Skin of body (tissue), 3 donors: ENCODE measurements at places on chromosomes 2 and 18. TPM values are rescaled to one million over a fixed set of nuclear protein-coding genes. Genes with fewer than 3 reads are reported as not detected.

Gene POTEC
- total RNA-seq = not detected

DNA sequence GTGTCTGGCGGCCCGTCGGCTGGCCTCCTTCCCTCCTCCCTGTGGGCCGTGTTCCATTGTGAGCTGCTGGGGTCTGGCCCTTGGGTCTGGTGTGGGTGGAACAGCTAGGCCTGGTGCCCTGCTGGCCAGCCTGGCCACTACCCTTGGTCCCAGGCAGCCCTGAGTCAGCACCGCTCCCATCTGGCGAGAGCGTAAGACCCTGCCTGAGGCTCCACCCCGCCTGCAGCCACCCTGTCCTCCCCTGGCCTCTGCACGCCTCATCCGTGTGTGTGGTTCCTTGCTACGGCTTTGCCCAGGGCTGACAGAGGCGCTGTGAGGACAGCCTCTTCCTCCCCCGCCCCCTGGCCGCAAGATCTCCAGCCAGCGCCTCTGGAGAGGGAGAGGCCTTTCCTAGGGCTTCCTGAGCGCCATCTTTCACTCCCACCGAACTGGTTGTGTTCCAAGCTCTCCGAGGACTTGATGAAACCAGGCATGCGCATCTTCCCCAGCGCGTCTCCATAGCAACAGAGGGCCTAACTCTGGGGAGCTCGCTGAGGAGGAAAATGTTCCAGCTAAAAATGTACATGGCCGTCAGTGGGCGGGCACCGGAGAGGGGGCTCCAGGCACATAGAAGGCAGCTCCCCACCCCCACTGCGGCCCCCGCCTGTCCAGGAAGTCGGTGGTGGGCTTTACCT, 83.0 kb downstream of the STPG4 start:
- peak; percentile 55 for DNase-seq

Gene TMEM198
- total RNA-seq = 0.99 TPM

Gene ICOS
- total RNA-seq = 0.49 TPM

DNA sequence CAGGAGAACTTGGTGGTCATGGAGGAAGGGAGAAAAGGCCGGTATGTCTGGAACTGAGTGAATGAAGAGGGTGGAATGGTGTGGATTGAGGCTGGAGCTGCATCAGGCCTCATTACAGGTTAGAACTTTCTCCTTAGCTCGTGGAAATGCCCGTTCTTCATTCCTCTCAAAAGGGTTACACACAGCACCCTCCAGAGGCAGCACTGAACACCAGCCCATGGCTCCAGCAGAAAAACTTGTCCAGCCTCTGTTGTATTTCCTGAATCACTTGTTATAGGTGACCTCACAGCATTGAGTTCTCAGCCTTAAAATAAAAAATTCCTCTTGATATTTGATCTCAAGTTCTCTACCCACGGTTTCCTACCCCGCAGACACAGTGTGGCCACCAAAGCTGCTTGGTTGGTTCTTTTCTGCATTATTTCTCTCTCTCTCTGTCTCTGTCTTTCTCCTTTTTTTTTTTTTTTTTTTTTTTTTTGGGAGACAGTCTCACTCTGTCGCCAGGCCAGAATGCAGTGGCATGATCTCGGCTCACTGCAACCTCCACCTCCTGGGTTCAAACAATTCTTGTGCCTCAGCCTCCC, 89.6 kb downstream of the ITGB1BP1 start:
- DNase-seq = peak; percentile 51

- no peak for DNase-seq
These were observed 24.0 kb upstream of the CTIF start for GRCh38 chr18:48514786-48515185.

DNA sequence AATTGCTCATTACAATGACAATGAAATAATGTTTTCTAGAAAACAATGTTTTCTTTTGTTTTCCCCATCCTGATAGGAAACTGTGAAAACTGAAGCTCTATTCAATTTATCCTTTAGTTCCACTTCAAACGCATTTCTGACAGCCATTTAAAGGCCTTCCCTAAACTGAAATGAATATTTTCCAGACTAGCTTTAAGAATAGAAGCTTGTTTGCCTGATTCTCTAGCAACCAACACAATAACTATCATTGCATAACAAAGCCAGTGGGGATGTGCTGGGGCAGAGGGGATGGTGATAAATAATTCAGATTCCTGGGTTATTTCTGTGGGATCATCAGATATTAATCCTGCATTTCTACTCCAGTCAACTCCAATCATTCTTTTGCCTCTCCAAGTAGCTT, 427.1 kb downstream of the RND3 start:
- peak; percentile 46 for DNase-seq

DNA sequence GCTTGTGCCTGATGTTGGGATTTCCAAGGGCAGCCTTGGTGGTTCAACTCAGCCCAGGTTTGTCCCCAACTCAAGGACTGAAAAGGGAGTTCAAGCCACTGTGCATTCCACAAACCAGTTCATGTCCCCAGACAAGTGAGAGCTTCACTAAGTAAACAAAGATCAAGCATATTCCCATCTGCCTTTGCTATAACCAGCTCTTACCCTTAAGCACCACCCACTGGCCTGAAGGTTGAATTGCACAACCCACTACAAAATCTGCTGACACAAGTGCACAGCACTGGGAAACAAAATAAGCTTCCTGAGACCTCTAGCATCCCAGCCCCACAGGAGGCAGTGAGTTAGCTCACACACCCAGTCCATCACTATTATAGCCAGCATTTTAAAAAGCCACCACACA, 516.7 kb downstream of the NR4A2 start:
- no peak for DNase-seq

Gene LINC00305
- not detected for total RNA-seq

GRCh38 chr2:147173189-147173581, 671.6 kb upstream of the ACVR2A start:
- no peak for DNase-seq

Gene ATOH8
- 5.2 TPM for total RNA-seq

Gene RAX
- total RNA-seq = 0.39 TPM

Gene CCDC85A
- 3.6 TPM for total RNA-seq

DNA sequence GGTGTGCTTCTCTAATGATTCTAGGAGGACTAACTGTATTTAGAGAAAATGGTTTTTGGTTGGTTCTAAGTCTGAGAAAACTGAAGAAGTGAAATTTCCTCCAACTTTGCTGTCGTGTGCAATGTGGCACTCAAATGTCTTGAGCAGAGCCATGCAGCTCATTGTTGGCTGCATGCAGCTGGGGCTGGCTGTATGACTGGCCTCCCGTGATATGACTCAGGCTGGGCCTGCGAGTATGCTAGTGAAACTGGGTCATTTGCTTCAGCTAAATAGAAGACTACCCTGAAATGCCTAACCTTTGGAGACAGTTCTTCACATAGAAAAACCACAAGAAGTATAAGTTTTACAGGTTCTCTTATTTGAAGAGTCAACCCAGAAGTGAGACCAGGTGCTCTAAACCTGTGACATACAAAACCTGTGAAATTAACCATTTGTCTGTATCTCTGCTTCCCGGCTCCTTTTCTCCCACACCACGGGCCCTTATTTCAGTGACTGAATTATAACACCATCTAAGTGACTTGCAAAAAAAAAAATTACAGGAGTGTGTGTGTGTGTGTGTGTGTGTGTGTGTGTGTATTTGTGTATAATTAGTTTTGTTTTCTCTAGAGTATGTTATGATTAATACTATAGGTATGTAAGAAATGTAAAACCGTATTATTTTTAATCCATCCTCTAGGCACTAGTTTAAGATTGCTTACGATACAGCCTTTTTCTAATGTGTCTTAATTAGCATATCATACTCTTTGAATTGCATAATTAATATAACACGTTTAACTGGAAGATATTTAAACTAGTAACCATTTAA, 15.9 kb downstream of the POLI start:
- DNase-seq = no peak

DNA sequence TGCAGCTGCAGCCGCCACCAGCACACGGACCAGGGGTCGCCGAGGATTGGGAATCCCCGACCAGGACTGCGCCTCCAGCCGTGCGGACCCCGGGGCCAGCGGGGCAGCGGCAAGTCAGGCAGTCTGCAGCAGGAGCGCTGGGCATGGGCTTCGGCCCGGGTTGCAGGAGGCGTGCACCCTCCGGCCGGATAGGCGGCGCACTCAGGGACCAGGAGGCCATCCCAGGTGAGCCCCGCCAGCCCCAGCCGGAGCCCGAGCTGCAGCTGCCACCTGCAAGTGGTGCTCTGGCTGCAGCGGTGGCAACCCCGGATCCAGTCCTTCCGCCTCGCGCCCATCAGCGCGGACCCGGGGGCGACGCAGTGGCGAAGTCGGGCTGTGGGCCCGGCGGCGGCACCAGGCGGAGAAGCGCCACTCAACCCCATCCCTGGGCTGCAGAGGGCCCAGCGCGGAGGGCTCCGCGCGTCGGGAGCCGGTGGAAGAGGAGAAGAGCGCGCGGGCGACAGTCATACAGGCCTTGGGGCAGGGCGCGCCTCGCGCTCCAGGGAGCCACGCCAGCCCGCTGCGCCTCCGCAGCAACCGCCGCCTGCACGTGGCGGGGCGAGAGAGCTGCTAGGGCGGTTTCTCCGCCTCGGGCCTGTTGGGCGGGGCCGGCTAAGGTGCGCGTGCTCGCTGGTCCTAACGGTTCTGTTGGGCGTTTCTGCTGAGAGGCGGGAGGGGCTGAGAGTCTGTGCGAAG, 73.8 kb downstream of the RPIA start:
- DNase-seq = no peak

GRCh38 chr2:239013678-239013976, 165.7 kb downstream of the TWIST2 start:
- DNase-seq = no peak

Gene UGT1A8
- total RNA-seq = not detected

Gene PLEKHB2
- 39.9 TPM for total RNA-seq

Gene EN1
- total RNA-seq = 12.0 TPM

DNA sequence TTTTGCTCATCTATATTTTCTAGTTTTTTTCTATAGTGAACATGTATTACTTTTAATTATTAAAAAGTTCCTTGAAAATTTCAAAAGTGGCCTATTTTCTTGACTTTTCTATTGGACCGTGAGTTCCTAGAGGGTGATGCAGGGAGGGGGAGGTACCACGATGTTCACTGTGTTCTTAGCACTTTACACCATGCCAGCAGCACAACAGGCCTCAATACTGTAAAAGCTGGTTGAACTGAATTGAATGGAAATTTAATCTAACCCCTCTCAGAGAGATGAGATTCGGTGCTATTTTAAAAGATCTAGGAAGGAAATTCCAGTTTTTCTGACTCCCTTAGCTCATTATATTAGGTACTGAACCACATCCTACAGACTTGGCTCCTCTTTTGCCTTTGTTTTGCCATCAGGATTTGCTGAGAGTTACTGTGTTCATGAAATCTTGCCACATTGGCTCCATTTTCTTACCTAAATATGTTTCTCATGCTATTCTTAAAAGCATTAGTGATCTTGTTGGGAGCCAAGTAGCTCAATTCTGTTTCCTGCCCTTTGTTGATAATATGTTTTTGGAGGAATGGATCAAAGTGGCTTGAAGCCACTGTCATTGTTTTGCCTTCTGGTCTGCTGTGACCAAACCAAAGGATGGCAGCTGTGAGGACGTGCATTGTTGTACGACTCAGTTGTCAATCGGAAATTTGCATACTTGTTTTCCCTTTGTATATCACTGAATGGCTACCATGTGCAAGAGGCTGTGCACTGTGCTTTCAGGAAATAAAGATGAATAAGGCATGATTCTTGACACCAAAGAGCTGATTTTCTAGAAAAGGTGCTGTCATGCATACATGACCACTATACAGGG, 25.3 kb downstream of the MYO1B start:
- no peak for DNase-seq

DNA sequence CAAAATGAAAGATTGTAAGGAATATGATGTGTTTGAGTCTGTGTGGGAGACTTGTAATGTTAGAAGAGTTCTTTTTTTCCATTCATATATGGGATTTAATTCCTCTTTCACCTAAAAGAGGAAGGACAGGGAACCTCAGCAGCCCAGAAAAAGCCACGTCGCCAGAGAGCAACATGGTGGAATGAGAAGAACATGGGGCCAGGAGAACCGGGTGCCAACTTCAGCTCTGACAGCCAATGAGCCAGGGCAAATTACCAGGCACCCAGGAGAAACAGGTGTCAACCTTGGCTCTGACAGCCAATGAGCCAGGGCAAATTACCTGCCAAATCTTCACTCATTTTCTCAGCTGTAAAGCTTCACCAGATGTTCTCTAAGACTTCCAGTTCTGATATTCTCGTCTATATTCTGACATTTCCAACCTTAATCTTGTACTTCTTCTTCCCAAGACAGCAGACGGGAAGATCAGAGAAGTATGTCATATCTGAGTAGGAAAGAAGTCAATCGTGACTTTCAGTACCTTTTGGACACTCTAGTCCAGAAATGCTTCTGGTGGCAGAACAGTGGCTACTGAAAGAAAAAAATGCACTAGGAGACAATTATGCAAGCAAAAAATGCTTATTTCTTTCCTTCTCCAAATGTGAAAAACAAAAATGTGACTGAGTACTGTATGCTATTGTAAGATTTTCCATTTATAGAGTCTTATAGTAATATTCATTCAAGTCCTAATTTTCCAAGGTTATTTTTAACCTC, 79.2 kb upstream of the COL5A2 start:
- peak; percentile 64 for DNase-seq

- DNase-seq = no peak
These were observed 108.2 kb downstream of the BAZ2B start for GRCh38 chr2:159508140-159508539.
